Hematopoietic multipotent progenitor cell treated with erythropoietin and hydrocortisone succinate and interleukin-3 and kit ligand, for 8 days (in vitro differentiated cells): ENCODE measurements at places on chromosomes 1 and 21.

- DNase-seq: no peak
Observed at GRCh38 chr1:94736073-94736472, 84.1 kb upstream of the SLC44A3 start.

GRCh38 chr1:43890815-43891214, 42.8 kb upstream of the ARTN start:
- no peak for DNase-seq

DNA sequence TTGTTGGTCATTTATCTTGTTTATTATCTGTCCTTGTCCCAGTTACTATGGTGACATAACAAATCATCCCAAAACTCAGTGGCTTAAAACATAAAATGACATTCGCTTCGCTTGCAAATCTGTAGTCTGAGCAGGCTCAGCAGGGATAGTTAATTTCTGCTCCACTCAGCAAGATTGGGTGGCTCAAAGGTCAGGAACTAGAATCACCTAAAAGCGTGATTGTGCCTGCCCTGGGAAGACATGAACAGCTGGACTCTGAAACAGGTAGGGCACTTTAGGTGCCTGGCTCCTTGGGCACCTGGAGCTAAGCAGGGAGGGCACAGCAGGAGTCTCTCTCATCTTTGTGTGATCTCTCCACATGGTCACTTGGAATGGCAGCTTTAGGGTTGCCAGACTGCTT, 14.7 kb upstream of the TRAF3IP3 start:
- no peak for DNase-seq

DNA sequence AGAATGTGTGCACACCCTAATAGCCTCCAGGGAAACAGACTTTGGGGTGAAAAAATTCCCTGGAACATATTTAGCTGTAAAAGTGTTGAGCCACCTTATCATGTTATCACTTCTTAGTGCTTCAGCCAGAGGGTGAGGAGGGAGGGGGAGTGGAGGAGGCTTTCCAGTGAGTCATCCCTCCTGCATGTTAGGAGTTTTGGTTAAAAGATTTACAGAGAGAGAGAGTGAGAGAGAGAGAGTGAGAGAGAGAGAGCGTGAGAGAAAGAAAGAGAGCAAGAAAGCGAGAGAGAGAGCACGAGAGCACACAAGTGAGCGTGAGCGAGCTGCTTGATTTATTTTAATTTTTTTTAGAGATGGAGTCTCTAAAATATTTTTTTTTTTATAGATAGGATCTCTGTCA, 13.5 kb upstream of the CACNA1E start:
- no peak for DNase-seq

DNA sequence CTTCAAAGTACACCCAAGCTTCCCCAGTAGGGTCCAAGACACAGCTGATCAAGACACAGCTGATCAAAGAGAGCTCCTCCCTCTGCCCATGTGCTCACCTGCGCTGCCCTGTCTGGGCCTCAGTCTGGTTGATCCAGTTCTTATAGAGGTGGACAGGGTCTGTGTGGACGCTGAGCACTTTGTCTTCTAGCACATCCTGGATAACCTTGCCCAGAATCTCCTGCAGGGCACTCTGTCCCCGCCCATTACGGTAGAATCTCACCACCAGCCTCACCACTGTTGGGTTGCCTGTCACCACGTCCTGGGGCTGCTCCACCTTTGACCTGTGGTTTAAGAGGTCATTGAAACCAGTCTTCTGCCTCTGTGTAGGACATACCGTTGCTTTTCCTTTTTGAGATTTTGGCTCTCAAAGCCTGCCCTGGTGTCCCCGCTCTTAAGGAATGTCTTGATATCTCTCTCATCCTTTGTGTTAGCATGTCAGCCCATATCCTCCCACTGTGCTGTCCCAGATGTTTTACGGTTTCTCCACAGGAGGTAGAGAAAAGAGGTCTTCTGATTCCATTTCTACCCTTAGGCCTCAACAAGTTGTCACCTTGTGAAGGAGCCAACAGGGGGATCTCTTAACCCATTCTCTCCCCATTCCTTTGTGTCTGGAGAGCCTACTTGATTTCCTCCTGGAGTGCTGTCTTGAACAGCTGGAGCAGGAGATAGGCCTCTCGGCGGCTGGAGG, 33.5 kb downstream of the IQGAP3 start:
- DNase-seq: no peak
